ENCODE measurements at places on chromosomes 16 and 17.

DNA sequence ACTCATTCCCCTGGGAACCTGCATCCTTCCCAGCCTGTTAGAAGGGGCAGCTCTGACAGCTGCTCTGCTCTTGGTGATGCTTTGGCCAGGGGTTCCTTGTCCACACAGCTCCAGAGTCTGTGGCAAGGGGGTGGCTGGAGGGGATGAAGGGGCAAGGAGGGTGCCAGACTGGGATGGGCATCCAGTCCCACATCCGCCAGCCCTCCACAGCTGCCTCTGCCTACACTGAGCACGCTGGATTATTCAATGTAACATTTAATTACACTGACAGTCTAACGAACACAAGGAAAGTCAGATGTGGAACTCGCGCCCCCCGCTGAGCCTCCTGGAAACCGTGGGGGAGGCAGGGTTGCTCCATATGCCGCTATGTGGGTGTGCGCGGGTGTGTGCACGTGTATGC lies 101.1 kb downstream of the C16orf78 start:
- DNase-seq = no peak

GRCh38 chr17:57911834-57912673 lies 43.2 kb downstream of the CUEDC1 start:
- no peak for DNase-seq

DNA sequence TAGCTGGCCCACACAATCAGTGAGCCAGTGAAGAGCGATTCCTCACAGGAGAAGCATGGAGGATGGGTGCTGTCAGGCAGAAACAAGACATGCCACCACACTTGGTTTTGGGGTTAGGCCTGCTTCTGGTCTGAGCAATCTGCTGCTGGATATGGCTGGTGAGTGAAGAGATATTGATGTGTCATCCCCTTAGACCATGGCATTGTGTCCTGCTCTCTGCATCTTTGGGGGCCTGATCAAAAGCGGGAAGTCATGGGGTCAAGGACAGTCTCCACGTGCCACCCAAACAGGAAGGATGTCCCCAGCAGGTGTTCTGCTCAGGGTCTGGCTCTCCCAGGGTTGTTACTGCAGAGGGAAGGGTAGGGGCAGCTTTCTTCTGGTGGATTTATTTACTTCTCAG lies 140.7 kb downstream of the PRKCB start:
- peak; percentile 47 for DNase-seq

- no peak for DNase-seq
Observed at GRCh38 chr17:2977157-2977556, 86.2 kb downstream of the OR1D5 start.

GRCh38 chr16:7571366-7571765 lies 238.7 kb downstream of the RBFOX1 start:
- no peak for DNase-seq

GRCh38 chr17:73396431-73397277 lies 84.9 kb upstream of the CDC42EP4 start:
- no peak for DNase-seq

DNA sequence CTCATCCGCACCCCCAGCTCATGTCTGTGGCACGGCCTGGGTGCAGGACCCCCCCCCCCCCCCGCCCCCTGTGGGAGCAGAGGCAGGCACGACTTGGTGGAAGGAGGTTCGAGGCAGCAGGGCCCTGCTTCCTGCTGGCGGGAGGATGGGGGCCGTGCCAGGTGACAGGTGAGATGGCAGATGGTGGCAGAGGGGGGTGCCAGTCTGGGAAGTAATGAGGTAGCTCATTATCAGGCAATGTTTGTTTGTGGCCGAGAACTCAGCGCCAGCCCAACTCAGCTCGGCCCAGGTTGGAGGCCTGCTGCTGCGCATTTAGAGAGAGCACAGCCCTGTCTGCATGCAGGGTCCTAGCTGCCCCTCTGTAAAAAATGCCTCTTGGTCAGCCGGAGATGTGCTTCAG lies 40.1 kb upstream of the JPH3 start:
- no peak for DNase-seq

- no peak for DNase-seq
Observed at GRCh38 chr16:81442220-81442915, 2.2 kb upstream of the CMIP start.

DNA sequence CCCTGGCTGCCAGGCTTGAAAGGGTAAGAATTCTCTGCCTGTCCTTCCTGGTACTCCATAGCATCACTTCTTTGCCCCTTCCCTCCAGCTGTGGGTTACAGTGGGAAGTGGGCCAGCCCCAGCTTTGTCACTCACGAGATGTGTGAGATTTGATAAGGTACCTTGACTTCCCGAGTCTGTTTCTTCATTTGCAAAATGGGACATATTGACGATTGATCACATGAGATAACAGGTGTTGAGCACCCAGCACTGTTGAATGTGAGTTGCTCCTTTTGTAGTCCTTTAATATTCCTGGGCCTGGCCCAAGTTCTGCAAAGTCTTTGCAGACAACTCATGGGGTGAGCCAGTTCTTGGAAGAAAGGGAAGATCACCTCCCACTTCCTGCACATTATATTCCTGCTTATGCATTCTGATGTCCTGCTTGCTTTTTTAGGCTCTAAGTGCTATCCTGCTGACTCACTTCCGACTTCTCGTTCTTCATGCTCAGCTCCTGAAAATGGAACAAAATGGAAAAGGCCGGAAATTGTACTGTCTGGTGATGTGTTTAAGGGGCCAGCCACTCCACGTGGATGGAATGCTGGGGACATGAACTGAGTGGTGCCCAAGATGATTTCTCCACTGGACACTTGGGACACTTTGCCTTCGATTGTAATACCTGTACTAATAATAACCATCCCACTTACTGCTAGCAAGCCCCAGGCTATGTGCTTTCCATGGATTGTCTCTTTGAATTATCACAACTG lies 8.3 kb upstream of the NLK start:
- DNase-seq = peak; percentile 88

DNA sequence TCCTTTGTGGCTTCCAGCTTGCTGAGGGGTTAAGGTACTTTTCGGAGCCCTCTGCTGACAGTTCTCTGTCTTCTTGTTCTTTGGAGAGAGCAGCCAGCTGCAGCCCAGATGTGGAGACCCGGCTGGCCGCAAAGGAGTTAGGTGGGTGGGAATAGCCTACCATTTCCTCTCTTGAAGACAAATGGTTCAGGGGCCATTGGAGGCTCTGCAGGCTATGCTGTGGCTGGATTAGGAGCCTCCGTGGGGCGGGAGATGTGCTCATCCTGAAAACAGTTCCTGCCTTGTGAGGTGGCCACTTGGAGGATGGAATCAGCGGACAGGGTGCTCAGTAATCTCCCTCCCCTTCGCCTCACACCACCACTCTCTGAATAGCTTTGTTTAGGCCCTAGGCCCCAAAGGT lies 30.3 kb downstream of the MEOX1 start:
- DNase-seq = no peak

GRCh38 chr17:82245134-82246039 lies 16.5 kb downstream of the SLC16A3 start:
- DNase-seq = no peak

DNA sequence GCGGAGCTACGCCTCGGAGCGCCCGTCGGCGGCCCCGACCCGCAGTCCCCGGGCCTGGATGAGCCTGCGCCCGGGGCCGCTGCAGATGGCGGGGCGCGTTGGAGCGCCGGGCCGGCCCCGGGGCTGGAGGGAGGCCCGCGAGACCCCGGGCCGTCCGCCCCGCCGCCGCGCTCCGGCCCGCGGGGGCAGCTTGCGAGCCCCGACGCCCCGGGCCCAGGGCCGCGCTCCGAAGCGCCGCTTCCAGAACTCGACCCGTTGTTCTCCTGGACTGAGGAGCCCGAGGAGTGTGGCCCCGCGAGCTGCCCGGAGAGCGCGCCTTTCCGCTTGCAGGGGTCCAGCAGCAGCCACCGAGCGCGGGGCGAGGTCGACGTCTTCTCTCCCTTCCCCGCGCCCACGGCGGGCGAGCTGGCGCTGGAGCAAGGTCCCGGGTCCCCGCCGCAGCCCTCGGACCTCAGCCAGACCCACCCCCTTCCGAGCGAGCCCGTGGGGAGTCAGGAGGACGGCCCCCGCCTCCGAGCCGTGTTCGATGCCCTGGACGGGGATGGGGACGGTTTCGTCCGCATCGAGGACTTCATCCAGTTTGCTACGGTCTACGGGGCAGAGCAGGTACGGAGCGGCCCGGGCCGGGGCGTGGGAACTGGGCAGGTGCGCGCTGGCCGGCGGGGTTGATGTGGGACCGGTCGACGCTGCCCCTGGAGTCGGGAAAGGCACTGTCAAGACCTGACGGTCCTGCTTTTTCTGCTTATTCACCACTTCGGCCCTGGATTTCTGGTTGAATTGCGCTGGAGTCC lies 861 bp downstream of the RAB11FIP3 start:
- peak; percentile 35 for DNase-seq
